ENCODE measurements at places on chromosomes 5 and 9.

GRCh38 chr9:76610011-76610352, 151.0 kb downstream of the GCNT1 start:
- H3K36me3 ChIP-seq = no peaks in the 10 kb centered on the region
- H3K27me3 ChIP-seq = no peaks in the 10 kb centered on the region
- H3K27ac ChIP-seq = no peak overlapping the region
- H3K4me1 ChIP-seq = no peaks in the 10 kb centered on the region
- H3K4me3 ChIP-seq = no peak overlapping the region

DNA sequence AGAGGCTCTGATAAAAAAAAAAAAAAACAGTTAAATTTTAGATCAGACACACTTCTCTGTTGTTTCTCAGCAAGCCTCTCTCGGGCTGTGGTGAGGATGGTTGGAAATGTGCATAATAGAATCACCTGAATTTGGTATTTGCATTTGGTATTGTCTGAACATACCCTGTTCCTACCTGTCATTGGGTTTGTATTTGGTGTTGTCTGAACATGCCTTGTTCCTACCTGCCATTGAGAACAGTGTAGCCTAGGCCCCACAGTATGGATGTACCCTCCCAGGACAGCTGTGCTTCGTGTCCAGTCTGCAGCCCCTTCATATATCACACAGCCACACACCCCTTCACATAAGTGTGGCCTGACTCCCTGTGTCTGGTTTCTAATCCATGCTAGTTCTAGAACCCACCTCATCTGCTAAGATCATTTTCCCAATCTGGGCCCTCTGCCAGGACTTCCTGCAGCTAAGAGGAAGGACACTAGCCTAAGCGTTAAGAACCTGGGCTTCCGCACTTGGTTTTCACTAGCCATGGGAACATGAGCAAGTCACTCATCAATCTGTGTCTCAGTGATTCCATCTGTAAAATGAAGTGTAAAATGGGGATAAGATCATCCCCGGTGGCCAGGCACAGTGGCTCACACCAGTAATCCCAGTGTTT, 49.2 kb downstream of the ITGA2 start:
- H3K4me1 ChIP-seq = peaks cover 41% of the 10 kb centered on the region
- H3K36me3 ChIP-seq = no peaks in the 10 kb centered on the region
- DNase-seq = no peak
- no peaks in the 10 kb centered on the region for H3K27me3 ChIP-seq

DNA sequence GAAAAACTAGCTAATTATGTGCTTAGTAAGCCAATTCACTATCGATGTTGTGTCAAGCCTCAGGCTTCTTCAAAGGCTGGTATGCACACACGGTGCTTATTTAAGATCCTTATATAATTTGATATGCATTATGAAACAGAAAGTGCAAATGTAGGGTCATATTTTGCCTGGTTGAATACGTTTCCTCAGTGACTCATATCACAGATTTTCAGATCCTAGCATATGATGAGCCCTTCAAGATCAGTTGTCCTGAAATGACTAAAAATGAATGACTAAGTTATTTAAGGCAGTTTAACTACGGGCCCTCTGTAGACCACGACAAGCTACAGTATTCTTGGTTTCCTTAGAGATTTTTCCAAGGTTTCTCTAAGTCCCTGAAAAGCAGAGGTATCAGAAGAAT, 778.3 kb downstream of the PRELID2 start:
- no peak overlapping the region for H3K27ac ChIP-seq
- no peak overlapping the region for H3K4me3 ChIP-seq
- H3K36me3 ChIP-seq = no peaks in the 10 kb centered on the region
- H3K27me3 ChIP-seq = no peaks in the 10 kb centered on the region
- no peak for DNase-seq

GRCh38 chr5:158020555-158021418, 161.8 kb upstream of the CLINT1 start:
- H3K27me3 ChIP-seq = no peaks in the 10 kb centered on the region
- H3K27ac ChIP-seq = no peak overlapping the region
- H3K4me3 ChIP-seq = no peak overlapping the region
- H3K36me3 ChIP-seq = no peaks in the 10 kb centered on the region
- DNase-seq = no peak

- H3K27ac ChIP-seq = no peak overlapping the region
- H3K27me3 ChIP-seq = no peaks in the 10 kb centered on the region
- H3K4me1 ChIP-seq = no peaks in the 10 kb centered on the region
- DNase-seq = no peak
- no peak overlapping the region for H3K4me3 ChIP-seq
Observed at GRCh38 chr5:98540056-98540455, 233.4 kb upstream of the RGMB start.

DNA sequence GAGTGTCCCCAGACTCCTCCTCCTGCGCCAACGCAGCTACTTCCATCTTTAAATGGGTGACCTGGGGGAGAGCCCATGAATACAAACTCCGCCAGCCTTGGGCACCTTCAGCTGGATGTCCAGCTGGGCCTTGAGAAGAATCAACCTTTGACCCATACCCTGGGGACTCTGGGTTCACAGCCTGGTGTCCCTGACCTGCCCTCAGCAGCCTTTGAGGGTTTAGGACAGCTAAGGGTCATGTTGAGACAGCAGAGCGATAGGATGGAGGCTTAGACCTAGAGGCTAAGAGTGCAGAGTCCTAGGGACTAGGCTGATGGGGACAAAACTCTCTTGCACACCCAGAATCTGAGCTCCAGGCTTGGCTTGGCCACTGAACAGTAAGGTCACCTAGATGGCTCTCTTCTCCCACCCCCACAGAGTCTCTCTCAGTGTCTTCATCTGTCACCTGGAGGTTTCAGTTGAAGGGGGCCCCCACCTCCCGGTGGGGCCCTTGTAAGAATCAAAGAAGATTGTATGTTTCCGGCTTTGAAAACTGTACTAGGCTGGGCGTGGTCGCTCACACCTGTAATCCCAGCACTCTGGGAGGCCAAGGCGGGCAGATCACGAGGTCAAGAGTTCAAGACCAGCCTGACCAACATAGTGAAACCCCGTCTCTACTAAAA, 6.7 kb upstream of the AQP3 start:
- DNase-seq = no peak
- H3K27me3 ChIP-seq = no peaks in the 10 kb centered on the region

DNA sequence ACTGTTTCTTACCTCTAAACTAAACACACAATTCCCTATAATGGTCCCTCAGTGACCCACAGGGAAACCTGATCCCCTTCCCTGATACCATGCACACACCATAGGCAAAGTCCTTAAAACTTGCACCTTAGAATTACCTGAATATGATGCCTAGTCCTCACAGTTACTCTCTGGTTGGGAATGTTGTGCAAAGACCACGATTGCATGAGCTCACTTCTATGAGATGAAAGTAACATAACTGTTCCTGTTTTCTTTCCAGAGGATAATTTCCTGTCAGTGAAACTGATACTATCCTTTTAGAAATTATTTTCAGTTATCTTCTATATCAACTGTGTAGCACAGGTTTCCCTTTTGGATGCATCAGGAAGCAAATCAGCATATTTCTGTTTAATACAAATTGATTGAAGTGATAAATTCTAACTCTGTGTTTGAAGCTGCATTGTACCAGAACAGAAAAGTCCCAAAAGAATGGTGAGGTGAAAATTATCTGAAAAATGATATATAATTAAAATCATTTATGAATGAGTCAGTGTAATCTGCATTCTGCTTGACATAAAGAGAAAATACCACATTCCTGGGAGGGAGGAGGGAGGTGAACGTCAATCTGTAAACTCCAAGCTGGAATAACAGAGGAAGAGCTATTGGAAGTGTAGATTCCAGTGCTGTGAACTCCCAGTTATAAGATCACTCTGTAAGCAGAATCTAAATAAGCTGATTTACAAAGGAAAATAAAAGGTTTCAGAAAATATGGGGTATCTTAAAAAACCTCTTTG, 51.2 kb upstream of the TNFAIP8 start:
- H3K4me1 ChIP-seq = peaks cover 14% of the 10 kb centered on the region
- no peak overlapping the region for H3K4me3 ChIP-seq
- no peaks in the 10 kb centered on the region for H3K27me3 ChIP-seq
- H3K36me3 ChIP-seq = no peaks in the 10 kb centered on the region
- H3K27ac ChIP-seq = no peak overlapping the region

GRCh38 chr5:82275216-82275664, 2.9 kb downstream of the RPS23 start:
- H3K36me3 ChIP-seq = peaks cover 28% of the 10 kb centered on the region
- H3K27me3 ChIP-seq = no peaks in the 10 kb centered on the region
- DNase-seq = no peak
- H3K4me3 ChIP-seq = no peak overlapping the region
- H3K4me1 ChIP-seq = peaks cover 19% of the 10 kb centered on the region
- H3K27ac ChIP-seq = no peak overlapping the region

DNA sequence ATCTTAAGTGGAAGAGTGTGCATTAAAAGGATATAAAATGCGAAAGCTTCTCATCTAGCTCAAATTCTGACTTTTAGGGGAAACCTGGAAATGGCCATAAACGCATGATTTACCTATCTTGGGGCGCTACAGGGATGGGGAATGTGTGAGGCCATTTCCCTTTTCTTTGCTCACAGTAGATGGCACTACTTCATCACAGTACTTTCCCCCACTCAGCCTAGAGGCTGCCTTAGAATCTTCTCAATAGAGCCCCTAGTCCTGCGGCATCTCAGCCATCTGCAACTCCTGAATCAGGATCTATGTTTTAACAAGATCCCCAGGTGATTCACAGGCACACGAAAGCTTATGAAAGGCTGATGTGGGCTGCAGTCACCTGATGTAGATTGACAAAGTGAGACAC, 110.8 kb downstream of the LHFPL2 start:
- DNase-seq = no peak
- no peak overlapping the region for H3K27ac ChIP-seq
- no peak overlapping the region for H3K4me3 ChIP-seq

DNA sequence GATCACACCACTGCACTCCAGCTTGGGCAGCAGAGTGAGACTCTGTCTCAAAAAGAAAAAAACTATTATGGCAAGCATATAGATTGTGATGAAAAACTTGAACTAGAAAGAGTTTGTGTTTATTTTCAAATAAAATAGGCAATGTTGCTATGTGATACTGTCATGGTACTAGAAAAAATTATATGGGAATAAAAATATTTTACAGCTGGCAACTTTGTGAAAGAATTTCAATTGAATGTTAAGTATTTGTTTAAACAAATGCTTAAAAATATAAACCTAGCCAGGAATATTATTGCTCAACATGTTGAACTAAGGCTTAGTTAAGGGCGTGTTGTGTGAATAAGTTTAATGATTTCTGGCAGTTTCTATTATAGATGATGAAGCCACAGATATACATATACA, 31.7 kb downstream of the HSDL2 start:
- H3K36me3 ChIP-seq = no peaks in the 10 kb centered on the region
- no peaks in the 10 kb centered on the region for H3K27me3 ChIP-seq
- no peak overlapping the region for H3K27ac ChIP-seq
- H3K4me1 ChIP-seq = no peaks in the 10 kb centered on the region

DNA sequence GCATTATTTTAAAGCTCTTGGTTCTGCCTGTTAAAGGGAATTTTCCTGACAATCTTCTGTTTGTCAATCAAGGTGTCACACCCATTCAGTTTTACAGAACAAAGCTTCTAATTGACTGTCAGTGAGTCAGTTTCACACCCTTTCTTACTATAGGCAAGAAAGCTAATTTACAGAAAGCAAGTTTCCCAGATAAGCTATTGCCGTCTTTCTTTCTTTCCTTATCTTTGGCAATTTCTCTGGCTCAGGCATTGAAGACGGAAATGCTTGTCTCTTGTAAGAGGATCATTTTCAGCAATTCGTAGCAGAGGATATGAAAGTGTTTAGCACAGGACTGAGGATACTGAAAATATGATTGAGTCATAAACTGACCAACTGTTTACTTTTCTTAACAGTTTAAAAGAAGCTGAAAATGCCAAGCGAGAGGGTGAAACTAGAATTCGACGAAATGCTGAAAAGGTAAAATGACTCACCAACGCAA, 27.0 kb downstream of the SPINK5 start:
- H3K27me3 ChIP-seq = no peaks in the 10 kb centered on the region
- no peaks in the 10 kb centered on the region for H3K4me1 ChIP-seq
- no peaks in the 10 kb centered on the region for H3K36me3 ChIP-seq
- H3K4me3 ChIP-seq = no peak overlapping the region

DNA sequence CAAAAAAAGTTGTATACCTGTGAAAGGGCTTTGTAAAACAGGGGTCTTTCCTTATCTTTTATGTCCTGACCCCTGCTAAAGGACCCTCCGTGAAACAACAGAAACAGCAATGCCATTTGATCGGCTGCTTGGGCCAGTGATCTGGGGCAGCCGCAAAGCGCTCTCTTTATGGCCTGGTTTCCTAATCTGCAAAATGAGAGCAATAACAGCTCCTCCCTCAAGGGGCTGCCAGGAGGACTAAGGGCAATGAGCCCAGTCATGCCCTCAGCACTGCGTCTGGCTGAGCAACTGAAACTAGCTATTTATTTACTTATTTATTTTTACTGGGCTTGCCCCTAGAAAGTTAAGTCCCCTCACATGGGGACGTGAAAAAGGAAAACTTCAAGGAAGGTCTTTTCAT, 18.3 kb downstream of the CMBL start:
- H3K27ac ChIP-seq = no peak overlapping the region
- peaks cover 14% of the 10 kb centered on the region for H3K4me1 ChIP-seq
- no peak overlapping the region for H3K4me3 ChIP-seq

- no peak overlapping the region for H3K27ac ChIP-seq
- no peaks in the 10 kb centered on the region for H3K27me3 ChIP-seq
- H3K4me3 ChIP-seq = no peak overlapping the region
- no peaks in the 10 kb centered on the region for H3K4me1 ChIP-seq
- no peak for DNase-seq
Observed at GRCh38 chr9:2745560-2746380, 28.5 kb downstream of the KCNV2 start.

- no peak for DNase-seq
- no peak overlapping the region for H3K4me3 ChIP-seq
- no peaks in the 10 kb centered on the region for H3K4me1 ChIP-seq
- no peaks in the 10 kb centered on the region for H3K36me3 ChIP-seq
- no peaks in the 10 kb centered on the region for H3K27me3 ChIP-seq
Observed at GRCh38 chr5:120942596-120943350, 478.7 kb downstream of the PRR16 start.

GRCh38 chr5:108083232-108083631, 298.7 kb downstream of the FBXL17 start:
- DNase-seq = no peak
- peaks cover 9% of the 10 kb centered on the region for H3K4me1 ChIP-seq
- no peaks in the 10 kb centered on the region for H3K27me3 ChIP-seq

DNA sequence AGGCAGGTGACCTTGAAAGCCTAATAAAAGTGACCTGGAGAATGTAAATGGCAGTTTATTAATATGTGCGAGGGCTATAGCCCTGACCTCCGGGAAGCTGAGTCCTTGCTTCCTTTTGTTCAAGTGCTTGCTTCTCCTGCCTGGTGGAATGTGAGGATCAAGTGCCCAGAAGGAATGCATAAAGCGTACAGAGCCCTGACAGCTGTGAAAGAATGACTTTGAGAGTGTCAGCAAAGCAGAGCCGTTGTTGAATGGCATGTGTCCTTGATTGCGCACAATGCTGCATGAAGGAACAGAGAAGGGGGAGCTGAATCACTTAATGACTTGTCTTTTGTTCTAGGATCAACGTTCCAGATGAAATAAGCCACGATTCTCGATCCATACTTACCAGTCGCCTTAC, 133.0 kb downstream of the SLF1 start:
- H3K4me1 ChIP-seq = no peaks in the 10 kb centered on the region
- H3K27me3 ChIP-seq = no peaks in the 10 kb centered on the region
- no peak overlapping the region for H3K4me3 ChIP-seq

Data from Panc1 (cell line).